ENCODE measurements at places on chromosomes 3 and 15.

- no peak for DNase-seq
These were observed 11.1 kb downstream of the ATXN7 start for GRCh38 chr3:63874769-63875168.

DNA sequence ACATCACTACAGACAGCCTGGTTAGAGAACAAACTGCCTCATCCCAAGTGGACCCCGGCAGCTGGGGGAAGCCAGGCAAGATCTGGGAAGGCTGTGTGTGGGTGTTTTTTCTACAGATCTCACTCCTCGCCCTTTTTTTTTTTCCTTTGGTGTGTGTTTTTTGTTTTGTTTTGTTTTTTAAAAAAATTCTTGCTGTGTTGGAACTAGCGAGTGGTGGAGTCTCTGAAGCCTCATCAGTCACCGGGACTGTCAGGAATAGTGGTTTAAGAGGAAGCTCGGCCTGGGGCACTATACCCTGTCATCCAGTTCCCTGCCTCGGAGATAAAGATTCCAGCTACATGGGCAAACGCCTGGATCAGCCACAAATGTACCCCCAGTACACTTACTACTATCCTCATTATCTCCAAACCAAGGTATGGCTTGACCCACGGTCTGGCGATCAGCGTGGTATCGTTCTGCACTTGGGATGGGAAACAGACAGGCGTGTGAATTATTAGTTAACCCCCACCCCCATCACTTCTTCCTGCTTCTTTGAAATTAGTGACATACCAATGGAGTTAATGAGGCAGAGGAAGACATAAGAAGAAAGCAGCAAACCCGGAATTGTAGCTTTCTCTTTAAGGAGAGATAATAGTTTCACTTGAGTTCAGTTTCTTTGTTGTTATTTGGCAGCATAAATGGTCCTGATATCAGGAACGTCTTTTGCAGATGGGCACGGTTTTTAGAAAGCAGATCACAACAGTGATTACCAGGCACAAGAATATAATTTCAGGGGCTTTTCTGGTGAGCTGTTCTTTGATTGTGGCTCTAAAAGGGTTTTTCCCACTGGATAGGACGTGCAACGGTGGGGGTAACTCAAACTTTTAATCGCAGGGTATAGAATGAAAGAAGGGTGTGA is 722 bp downstream of the RBMS3 start:
- DNase-seq: no peak

- DNase-seq: no peak
These were observed 59.1 kb downstream of the FMN1 start for GRCh38 chr15:33135355-33135781.

- no peak for DNase-seq
These were observed 82.6 kb upstream of the PLXND1 start for GRCh38 chr3:129689036-129689435.

GRCh38 chr3:30777426-30778113 is 116.9 kb downstream of the GADL1 start:
- DNase-seq: no peak

DNA sequence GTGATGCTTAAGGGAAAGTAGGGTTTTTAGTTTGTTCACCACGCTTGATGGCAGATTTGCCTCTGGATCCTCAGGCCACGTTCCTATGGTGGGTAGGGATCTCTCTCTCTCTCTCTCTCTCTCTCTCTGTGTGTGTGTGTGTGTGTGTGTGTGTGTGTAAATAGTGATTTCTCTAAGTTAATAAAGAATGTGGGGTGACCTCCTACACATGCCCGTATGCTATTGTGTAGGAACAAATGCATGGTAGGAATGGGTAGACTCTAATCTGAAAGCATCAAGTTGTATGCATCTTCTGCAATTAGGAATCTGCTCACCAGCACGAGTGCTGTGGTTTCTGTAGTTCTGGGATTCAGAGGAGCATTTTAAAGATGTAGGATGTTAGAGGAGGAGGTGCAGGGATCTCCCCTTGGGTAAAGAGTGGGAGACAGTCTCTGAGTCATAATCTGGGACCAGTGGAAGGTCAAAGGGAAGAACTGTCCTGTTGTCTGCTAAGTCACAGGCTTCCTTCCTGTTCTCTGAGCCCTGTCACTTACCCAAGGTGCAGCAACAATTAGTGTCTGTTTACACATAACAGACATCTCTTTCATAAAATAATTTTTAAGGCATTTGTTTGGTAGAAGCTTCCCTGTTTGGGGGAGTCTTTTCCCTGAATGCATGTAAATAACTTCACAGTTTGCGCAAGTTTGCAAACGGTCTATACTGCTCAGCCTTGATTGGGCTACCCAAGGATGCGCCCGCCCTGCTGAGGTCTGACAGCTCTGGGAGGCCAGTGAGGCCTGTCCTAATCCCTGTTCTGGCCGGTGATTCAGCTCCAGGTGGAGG is 139.8 kb downstream of the IGF1R start:
- no peak for DNase-seq

DNA sequence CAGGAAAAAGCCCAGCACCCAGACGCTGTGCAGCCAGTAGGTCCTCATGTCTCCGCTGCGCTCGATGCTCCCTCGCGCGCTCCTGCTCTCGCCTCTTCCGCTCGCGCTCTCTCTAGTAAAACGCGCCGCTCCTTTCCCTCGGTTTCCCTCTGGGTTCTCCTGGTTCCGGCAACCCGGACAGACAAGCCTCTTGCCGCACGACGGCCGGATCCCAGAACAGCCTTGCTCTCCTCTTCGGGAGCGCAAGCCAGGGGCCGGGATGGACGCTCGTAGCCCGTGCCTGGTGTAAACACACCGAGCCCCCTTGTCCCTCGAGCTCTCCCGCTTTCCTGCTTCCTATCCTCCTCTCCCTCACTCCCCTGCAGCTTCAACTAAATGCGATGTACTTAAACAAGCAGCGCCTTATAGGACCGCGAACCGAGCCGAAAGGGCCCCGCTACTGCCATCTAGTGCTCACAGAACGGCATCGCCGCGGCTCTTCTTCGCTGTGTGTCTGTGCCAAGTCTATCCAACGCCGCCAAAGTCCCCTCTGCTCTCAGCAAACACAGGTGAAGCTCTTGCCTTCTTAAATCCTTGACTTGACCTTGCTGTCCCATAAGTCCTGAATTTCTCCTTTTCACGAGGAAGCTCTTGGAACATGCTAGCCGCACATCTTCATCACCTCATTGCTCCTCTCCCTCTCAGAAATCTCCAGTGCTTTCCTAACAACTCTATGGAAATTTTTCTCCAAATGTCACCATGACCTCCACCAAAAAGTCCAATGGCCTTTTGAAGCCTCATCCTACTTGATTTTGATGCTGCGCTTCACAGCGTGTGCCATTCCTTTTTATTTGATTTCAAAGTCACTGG is 1037.2 kb downstream of the IGSF11 start:
- peak; percentile 15 for DNase-seq

GRCh38 chr3:187042346-187042745 is 97.0 kb downstream of the RPL39L start:
- no peak for DNase-seq

DNA sequence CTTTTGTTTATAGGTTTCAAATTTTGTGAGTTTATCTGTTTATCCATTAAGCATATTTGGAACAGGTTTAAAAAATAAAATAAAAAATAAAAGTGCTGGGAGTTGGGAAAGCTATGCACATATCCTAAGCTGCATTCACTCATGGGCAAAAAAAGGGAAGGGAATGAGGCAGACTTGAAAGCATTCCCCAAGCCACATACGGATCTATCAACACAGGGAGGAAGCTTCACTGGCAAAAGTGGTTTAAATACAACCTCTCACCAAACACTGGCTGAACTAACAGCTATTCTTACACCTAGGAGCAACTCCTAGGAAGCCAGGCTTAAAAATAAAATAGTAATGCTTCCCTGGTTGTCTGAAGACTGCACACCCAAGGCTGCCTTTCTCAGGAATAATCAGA is 101.2 kb downstream of the PCCB start:
- DNase-seq: no peak

DNA sequence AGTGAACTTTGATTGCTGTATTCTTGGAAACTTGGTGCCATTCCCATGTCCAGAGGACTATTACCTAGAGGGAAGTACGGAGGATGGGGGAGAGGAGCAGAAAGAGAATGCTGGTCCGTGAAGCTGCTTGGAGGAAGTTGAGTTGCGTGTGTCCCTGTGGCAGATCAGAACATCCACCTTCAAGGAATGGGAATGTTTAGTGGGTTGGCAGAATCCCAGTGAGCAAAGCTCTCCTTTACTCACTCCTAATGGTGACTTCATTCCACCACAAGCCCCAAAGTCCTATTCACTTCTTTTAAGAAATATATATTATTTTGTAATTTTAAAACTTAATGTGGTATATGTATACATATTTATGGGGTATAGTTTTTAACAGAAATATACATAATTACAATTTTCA is 247.8 kb upstream of the FEZF2 start:
- DNase-seq: no peak
